Natural killer cell (primary cell): ENCODE measurements at places on chromosomes 2 and 18.

GRCh38 chr18:3596324-3596636 lies 146.3 kb downstream of the TGIF1 start:
- peaks cover 8% of the 10 kb centered on the region for H3K36me3 ChIP-seq
- H3K4me1 ChIP-seq = peaks cover 47% of the 10 kb centered on the region
- no peaks in the 10 kb centered on the region for H3K27me3 ChIP-seq
- peak overlapping the region; percentile 97 for H3K27ac ChIP-seq
- no peak for DNase-seq
- peak overlapping the region; percentile 1 for H3K4me3 ChIP-seq

- no peaks in the 10 kb centered on the region for H3K36me3 ChIP-seq
- no peak overlapping the region for H3K27ac ChIP-seq
These were observed 40.0 kb upstream of the SULT1C3 start for GRCh38 chr2:108199726-108200125.

DNA sequence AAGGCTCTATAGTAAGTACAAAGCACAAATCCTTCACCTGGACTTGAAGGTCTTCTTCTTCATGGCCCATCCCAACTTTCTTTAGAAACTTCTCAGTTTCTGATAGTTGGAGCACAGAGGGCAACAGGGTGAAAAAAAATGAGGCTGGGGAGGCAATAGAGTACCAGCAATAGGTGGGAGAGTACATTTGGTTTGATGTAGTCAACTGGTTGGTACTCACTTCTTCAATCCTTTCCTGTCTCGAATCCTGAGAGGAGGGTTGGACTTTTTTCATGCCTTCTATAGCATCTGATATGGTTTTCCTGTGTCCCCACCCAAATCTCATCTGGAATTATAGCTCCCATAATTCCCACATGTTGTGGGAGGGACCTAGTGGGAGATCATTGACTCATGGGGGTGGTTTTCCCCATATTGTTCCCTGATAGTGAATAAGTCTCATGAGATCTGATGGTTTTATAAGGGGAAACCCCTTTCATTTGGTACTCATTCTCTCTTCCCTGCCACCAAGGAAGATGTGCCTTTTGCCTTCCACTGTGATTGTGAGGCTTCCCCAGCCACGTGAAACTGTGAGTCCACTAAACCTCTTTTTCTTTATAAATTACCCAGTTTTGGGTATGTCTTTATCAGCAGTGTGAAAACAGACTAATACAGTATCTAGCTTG lies 75.9 kb upstream of the LCLAT1 start:
- no peaks in the 10 kb centered on the region for H3K27me3 ChIP-seq
- DNase-seq = no peak
- no peaks in the 10 kb centered on the region for H3K36me3 ChIP-seq
- H3K4me3 ChIP-seq = no peak overlapping the region
- H3K4me1 ChIP-seq = peaks cover 7% of the 10 kb centered on the region

GRCh38 chr2:30686000-30686399 lies 121.2 kb downstream of the CAPN13 start:
- H3K36me3 ChIP-seq = no peaks in the 10 kb centered on the region
- H3K27ac ChIP-seq = no peak overlapping the region
- H3K27me3 ChIP-seq = no peaks in the 10 kb centered on the region
- no peak overlapping the region for H3K4me3 ChIP-seq
- no peaks in the 10 kb centered on the region for H3K4me1 ChIP-seq
